Stimulated activated CD4-positive, alpha-beta T cell treated with anti-CD3 and anti-CD28 coated beads, Interleukin-2, amount 100 ng/mL, for 4 hours (primary cell): ENCODE measurements at places on chromosomes 13 and 19.

- DNase-seq: no peak
These were observed 599 bp downstream of the ZIC2 start for GRCh38 chr13:99982036-99982730.

DNA sequence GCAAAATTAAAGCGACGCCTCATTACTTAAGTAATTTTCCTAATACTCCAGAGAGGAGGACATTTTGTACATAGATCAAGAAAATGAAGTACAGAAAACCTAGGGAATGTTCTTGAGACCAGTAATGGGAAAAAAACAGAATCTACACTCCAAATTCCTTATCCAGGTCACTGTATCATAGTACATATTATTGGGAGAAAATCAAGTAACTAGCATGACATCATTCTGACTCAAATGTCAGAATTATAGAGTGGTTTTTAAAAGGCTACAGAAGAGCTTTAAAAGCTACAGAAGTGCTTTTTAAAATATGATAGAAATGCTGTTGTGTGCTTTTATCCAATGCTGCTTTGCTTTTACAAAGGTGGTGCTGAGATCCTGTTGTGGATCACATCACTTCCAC is 86.3 kb upstream of the SLC15A1 start:
- no peak for DNase-seq

GRCh38 chr13:73254827-73255226 is 196.0 kb downstream of the KLF5 start:
- no peak for DNase-seq

DNA sequence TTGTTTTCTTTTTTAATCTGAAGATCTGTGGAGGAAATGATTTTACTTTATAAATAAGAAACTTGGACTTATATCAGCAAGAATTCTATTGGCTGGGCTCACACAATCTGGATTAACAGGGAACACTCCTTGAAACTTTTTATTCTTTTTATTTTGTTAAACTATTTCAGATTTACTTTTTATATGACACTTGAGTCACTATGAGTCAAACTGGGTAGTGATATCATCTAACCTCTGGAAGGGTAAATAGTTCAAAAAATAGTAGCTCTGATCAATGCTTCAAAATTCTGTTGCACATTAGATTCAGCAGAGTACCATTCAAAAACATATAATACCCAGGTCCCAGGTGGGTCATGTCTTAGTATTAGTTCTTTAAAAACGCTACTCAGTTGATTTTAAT is 55.1 kb upstream of the NBEA start:
- no peak for DNase-seq

GRCh38 chr19:53883231-53883661 is 1.2 kb downstream of the PRKCG start:
- no peak for DNase-seq

GRCh38 chr19:10946958-10947657 is 13.7 kb upstream of the SMARCA4 start:
- no peak for DNase-seq

DNA sequence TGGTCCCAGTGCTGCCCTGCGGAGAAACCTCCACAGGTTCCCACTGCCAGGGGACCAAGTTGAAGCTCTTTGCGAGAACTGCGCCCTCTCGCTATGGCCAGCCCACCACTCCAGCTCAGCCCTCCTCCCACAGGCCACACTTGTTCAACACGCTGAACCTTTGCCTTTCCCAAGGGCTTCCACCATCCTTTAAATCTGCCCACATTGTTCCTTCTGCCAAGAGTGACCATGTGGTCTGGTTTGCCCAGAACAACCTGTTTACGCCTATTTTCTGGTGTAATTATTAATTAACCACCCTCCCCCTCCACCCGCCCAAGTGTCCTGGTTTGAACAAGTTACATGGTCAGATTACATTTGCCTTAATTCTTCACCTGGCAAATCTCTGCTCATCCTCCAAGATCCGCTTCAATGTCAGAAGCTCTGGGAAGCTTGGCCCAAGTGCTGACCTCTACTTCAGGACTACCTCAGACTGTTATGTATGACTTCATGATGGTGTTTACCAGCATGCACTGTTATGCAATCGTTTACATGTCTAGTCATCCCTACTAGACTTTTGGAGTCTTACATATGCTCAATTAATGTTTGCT is 12.0 kb upstream of the USP12 start:
- no peak for DNase-seq
